ENCODE measurements at places on chromosomes 1 and 21.

GRCh38 chr1:228037401-228038386 is 30.9 kb downstream of the WNT3A start:
- DNase-seq = no peak

GRCh38 chr1:43277116-43277876 is 7.5 kb downstream of the TMEM125 start:
- DNase-seq = no peak

DNA sequence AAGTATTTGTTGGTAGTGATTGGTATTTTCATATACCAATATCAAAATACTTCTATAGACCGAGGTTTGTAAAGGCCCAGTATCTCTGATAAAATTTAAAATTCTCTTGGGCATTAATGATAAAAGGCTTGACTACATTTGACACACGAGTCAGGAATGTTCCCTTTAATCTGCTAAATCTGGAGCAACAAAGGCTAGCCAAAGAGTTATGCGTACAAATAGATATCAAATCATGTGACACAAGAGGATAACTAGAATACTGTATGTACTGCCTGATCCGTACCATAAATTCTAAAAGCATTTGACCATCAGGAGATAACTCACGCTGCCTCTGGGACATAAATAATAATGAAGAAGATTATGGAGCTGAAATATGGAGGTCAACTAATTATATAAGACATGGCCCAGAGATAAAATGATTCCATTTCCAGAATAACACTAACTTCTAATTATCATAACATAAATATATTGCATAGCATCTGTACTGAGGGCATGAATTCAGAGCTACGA is 64.2 kb upstream of the SH3GLB1 start:
- no peak for DNase-seq

- DNase-seq = peak; percentile 33
These were observed 283.5 kb downstream of the S1PR1 start for GRCh38 chr1:101520302-101520701.

DNA sequence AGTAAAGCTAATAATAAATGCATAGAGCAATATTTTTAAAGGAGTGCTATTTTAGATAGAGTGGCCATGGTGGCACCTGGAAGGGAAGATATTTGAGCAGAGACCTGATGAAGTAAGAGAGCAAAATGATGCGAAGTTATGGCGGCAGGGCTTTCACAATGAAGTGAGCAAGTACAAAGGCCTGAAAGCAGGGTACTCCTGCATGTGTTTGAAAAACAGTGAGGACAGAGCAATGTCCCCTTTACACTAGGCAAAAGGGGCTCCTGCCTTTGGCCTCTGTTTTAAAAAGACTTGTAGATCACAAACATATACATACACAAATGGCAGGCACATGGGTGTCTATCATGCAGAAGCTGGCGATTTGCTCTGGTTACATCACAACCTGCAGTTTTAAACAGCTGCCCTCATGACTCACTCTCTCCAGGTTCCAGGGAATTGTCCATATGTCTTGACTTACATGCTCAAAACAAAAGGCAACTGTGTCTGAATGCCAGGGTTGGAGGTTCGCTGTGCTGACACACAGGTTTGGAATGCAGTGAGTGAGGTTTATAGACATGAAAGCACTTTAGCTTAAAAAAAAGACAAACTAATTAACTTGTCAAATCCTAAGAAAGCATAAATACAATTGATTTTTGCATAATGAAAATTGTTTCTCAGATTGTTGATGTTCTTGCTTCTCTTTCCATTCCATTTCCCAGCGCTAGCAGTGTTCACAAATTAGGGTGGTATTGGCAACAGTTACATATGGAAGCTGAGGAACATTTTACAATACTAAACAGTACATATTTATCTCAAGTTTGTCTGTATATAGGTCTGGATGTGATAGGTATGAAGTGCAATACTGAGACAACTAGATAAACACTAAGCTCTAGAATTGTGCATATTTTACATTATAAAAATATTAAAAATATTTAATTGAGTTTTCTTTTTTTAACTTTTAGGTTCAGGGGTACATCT is 313.9 kb downstream of the BARHL2 start:
- DNase-seq = peak; percentile 42

GRCh38 chr1:41545996-41546832 is 61.7 kb upstream of the EDN2 start:
- DNase-seq = no peak

GRCh38 chr1:51564124-51564523 is 45.1 kb upstream of the EPS15 start:
- DNase-seq = no peak

DNA sequence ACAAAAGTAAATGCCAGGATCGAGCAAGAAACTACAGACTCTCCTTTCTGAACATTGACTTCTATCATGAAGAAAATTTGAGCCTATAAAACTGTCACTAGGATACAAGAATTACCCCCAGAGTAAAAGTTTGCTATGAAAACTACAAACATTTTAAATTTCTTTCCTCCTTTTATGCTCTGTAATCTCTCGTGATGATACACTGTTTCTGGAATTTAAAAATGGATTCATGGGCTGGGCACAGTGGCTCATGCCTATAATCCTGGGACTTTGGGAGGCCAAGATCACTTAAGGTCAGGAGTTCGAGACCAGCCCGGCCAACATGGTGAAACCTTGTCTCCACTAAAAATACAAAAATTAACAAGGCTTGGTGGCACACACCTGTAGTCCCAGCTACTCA is 181.3 kb downstream of the ZNF281 start:
- DNase-seq = peak; percentile 35
